ENCODE measurements at places on chromosomes 2 and 18.

DNA sequence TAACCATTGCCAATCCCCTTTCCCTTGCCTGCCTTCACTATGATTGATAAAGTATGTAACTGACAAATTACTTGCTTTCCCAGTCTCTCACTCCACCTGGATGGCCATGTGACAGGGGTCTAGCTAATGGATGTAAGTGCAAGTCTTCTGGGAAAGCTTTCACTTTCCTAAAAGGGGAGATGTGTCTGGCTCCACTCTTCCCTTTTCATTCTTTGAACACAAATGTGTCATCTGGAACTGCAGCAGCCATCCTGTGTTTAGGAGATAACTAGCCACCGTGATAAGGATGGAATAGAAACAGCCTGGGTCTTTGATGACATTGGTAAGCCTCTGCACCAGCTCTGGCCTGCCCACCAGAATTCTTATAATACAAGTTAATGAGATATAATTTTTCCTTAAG is 38.2 kb downstream of the SNRPD1 start:
- DNase-seq: no peak

GRCh38 chr2:19801367-19802080 is 100.3 kb downstream of the TTC32 start:
- DNase-seq: peak; percentile 93

DNA sequence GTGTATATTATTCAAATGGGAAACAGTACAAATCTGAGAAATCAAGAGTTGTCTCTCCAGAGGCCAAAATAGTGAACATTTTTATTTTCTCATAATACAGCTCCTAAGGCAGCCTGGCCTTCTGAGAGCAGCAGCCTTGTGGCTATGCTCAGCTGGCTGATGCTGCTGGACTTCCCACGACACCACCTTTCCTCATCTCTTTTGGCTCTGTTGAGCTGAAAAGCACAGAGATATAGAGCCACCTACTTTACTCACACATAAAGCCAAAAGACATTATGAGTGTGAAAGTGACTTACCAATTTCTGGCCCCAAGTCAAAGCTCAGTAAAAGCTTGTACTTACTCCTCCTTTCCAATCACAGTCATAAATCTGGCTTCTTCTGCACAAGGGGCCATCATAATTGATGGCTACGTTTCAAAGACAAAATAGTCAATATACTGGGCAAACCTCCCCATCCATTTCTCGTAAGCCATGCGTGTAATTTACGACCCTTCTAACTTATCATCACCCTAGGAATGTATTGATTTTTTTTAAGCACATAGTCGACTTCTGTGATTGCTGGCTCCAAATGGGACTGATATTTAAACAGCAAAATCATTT is 18.6 kb upstream of the REG3A start:
- DNase-seq: no peak

DNA sequence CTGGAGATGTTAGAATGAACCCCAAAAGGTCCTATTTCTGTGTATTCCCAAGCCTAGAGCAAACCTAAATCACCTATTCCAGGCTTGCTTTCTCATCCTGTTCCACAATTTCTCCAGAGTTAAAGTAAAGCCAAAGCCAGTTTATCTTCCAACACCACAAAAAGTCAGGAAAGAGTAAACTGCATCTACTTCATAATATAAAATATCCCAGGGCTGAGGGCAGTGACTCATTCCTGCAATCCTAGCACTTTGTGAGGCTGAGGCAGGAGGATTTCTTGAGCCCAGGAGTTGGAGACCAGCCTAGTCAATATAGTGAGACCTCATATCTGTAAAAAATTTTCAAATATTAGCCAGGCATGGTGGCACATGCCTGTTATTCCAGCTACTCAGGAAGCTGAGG is 241.4 kb downstream of the CDH20 start:
- DNase-seq: peak; percentile 41

- no peak for DNase-seq
Observed at GRCh38 chr2:236065314-236066160, 102.6 kb downstream of the GBX2 start.

GRCh38 chr2:4324531-4324930 is 621.2 kb downstream of the DCDC2C start:
- DNase-seq: no peak

DNA sequence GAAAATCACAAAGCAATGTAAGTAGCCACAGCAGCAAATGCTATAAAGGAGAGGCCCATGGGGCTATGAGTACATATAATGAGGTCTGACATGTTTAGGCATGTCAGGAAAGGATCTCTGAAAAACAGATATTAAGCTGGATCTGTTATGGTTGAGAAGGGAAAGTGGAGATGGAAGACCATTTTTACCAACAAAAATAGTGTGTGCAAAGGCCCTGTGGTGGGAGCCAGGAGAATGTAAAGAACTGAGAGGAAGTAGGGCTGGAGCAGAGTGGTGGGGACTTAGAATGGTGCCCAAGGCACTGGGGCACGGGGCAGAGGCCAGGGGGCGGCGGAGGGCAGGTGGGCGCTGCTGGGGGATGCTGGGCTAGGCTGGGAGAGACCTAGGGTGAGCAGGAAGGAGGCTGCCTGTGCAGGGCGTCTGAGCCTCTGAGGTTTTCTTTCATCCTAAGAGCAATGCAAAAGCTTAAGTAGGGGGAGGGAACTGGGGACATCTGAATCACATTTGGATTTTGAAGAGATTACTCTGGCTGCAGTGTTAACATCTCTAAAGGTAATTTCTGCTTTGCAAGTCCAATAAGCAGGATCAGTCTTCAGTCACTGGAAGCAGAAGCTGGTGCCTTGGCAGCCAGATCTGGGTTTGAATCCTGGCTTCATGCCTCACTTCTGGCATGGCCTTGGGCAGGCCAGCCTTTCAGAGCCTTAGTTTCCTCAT is 4.9 kb upstream of the AGFG1 start:
- no peak for DNase-seq

- DNase-seq: no peak
Observed at GRCh38 chr2:119546447-119546767, 2.2 kb downstream of the CFAP221 start.

GRCh38 chr2:99674090-99674489 is 184.3 kb upstream of the REV1 start:
- DNase-seq: no peak

DNA sequence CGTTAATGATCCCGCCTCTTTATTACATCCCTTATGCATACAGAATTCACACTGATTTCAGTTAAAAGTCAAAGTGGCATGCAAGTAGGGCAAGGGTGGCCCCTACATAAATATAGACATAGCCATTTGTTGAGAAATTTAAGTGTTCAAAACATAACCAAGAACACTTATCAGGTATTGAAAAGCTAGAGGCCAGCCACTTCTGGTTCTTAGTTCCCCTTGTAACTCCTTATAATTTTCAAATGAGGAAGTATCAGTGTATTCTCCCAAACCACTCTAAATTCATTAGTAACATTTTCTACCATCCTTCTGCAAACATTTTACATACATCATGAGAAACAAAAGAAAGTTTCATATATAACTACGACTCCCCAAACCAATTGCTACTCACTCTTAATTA is 5.8 kb upstream of the ARL5A start:
- no peak for DNase-seq

DNA sequence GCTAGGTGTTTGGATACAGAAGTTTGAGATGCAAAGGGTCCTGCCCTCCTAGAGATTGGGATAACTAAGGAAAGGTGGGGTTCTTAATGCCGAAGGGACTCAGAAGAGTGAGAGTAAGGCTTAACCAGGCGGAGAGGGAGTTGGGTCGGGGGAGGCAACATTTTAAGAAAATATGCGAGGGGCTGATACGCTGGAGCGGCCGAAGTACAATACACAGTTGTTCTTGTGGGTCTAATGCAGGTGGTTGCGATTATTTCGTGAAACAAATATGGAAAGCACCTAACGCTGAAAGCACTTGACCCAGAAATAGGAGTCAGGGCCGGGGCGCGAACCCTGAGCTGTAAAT is 344 bp upstream of the MRPL33 start:
- no peak for DNase-seq

DNA sequence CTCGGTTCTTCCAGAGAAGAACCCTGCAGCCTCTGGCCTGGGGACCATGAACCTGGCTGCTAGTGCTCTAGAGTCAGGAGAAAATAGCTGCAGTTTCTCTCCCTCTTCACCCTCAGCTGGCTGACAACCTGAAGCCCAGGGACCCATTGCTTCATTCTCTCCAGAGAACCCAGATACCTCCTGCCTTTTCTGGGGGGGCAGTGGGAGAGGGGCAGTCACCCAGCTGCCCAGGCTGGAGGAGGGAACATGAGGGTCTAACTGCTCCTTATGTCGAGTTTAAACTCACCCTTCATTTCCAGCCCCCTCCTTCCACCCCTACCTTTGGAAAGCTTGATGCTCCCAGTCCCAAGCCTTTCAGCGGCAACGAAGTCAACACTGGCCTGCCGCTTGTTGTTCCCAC is 7.6 kb upstream of the ZFAND2B start:
- no peak for DNase-seq

GRCh38 chr2:105744909-105745853 is at the start of gene NCK2:
Gene NCK2, plus strand, starts transcription at chr2:105744912. Its CDS starts 110,152 bp downstream, at chr2:105855064.
- peak; percentile 30 for DNase-seq

DNA sequence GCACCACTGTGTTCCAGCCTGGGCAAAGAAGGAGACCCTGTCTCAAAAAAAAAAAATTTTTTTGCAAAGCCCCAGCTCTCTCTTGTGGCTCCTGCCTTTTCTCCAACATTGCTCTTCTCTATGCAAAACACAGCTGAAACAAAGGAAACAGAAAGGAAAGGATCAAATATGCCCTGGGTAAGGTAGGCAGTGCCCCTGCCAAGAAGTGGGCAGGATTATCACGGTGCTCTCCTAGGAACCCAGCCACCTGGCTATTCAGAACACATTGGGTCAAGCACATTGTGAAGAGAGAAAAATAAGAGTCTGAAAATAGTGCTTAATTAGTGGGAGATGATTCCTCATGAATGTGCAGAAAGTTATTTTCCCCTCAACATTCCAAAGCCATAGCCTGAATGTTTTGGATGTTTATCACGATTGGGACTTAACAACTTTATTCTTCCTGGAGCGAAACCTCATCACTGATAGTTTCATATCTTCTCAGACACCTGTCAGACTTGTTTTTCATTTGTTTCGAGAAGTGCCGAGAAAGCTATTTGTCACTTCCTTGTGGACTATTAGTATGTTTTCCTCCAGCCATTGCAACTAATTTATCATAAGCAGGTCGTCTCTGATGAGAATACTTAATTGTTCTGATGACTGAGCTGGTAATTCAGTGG is 42.7 kb upstream of the RPL31 start:
- peak; percentile 84 for DNase-seq

- peak; percentile 87 for DNase-seq
Observed at GRCh38 chr18:525036-525797, 24.7 kb upstream of the COLEC12 start.

DNA sequence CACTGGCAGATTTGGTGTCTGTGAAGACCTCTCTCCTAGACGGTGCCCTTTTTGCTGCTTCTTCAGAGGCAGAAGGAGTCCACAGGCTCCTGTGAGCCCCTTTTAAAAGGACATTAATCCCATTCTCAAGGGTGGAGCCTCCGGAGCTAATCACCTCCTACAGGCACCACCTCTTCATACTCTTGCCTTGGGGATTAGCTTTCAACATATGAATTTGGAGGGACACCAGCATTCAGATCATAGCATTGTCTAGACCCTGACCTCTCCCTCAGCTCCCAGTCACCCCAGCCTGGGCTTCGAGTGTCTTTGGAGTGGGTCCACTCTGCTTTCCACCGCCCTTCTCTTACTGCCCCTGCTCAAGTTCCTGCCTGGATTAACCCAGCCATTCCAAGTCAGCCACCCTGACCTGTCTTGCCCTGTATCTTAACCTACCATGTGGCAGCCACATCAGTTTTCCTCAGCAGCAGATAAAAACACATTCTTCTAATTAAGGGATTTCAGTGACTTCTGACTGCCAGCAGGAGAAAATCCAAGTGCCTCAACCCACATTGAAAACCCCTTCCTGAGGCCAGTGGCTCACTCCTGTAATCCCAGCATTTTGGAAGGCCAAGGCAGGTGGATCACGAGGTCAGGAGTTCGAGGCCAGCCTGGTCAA is 6.1 kb upstream of the NCL start:
- DNase-seq: no peak

DNA sequence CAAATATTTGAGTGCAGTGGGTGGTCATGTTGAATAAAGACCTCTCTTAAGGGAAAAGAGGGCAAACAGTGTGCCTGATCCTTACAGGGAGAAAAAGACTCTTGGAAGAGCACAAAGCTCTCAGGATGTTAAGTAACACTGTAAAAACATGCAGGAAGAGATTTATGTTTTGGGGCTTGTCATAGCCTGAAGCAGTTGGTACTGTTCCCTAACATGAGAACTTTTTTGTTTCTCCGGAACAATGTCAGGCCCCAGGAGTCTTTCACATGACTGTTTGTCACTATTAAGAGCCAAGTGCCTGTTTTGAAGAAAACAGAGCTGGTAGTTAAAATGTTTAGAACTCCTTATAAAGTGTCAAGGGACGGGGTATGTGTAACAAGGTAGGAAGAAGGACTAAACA is 83.7 kb upstream of the B3GNT2 start:
- no peak for DNase-seq

- DNase-seq: peak; percentile 66
Observed at GRCh38 chr2:68458981-68459380, 8.1 kb downstream of the FBXO48 start.

GRCh38 chr2:27902098-27902497 is 11.6 kb downstream of the BABAM2 start:
- no peak for DNase-seq

GRCh38 chr2:149422991-149423338 is 92.6 kb downstream of the LYPD6 start:
- no peak for DNase-seq

DNA sequence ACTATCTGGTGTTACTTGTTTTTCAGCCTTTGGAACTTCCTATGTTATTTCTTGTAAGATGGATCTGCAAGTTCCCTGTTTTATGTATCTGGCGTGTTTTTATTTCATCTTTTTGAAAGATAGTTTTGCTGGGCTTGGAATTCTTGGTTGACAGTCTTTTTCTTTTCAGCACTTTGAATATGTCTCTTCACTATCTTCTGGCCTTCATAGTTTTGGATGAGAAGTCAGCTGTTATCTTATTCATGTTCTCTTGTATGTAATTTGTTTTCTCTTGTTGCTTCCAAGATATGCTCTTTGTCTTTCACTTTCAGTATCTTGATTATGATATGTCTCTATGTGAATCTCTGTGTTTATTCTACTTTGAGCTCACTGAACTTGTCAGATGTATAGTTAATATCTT is 50.4 kb downstream of the ALMS1 start:
- DNase-seq: no peak

DNA sequence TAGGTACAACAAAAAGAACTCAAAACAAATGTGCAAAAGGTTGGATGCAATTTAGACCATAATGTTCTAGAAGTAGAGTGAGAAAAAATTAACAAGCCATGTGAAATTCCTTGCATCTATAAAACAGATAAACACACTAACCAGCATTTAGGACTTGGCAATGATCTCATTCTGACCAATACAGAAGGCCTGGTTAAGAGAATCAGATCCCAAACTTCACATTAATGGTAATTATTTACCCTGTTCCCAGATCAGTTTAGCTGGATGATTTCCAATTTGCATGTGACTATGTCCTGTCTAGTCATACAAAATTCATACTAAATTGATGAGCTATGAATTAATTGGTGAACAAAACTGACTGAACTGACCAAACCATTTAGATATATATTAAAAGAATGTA is 98.4 kb upstream of the FIGN start:
- DNase-seq: no peak
